ENCODE measurements at places on chromosomes 6 and 20.

DNA sequence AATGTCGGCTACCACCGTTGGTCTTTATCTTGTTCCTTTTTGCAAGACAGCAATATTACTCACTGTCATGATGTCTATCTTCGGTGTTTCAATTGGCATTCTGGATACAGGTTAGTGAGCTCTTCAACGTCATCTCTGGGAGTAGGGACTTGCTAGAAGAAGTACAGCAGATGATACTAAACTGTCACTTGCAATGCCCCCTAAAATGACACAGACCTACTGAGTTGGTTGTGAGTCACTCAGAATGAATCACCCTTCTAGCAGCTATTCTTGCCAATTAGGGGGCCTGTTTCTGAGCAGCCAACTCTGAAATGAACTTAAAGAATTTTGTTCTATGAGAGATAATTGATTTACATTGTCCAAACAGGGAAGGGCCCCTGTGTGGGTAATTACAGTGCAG, 176.5 kb downstream of the SLC16A10 start:
- no peak for DNase-seq

- no peak for DNase-seq
Observed at GRCh38 chr6:156780962-156781853, 4.0 kb downstream of the ARID1B start.

DNA sequence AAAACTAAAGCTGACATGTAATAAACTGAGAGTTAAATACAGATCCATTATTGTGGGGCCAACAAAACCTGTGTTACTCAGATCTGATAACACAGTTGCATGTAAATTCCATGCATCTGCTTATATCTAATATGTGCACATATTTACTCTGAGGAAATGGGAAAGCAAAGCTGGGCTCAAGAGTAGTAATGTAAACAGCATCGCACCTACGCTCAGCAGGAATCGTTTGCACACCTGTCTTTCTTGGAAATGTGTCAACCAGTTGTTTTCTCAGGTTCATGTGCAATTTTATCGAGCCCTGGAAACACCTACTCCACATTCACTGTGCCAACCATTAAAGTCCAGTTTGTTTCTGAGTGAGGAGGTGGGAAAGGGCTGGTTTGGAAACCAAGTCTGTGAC, 80.3 kb upstream of the CNKSR3 start:
- DNase-seq = no peak

DNA sequence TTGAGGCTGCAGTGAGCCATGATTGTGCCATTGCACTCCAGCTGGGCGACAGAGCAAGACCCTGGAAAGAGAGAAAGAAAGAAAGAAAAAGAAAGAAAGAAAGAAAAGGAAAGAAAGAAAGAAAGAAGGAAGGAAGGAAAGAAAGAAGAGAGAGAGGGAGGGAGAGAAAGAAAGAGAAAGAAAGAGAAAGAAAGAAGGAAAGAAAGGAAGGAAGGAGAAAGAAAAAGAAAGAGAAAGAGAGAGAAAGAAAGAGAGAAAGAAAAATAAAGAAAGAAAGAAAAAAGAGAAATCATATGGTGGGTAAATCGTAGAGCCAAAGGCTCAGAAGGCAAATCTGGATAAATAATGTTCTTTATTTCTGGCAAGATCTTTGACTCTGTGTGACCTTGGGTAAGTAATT, 53.4 kb downstream of the CD40 start:
- DNase-seq = no peak
